ENCODE measurements at places on chromosomes 2 and 18.

DNA sequence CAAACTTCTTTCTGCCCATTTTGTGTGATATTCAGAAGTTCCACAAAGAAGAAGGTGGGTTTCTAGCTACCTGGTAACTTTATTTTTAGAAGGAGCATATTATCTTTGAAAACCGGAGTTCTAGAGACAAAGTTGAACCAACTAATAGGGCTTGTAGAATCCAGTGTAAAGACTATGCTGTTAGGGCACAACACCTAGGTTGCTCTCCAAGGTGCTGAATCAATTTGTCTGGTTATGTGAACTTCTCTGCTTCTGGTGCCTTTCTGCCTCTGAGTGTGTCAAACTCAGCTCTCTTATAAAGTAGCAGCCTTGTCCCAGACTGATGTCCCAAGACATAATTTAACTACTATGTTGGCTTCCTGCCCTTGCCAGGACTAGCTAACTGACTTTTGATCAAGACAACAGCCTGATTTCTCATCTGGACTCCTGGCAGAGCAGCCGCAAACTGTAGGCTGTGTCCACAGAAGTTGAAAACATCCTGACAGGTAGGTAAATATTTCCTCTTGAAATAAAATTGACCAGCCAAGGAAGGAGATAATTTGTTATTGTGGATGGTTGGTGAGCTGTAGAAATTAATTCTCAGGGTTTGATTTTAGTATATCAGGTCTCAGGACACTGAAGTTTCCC lies 119.4 kb downstream of the CYRIA start:
- no peak for DNase-seq

- DNase-seq, result no peak
These were observed 96.3 kb upstream of the RASGRP3 start for GRCh38 chr2:33380001-33380609.

- DNase-seq, result no peak
These were observed 268.9 kb downstream of the SP3 start for GRCh38 chr2:173696274-173696673.

DNA sequence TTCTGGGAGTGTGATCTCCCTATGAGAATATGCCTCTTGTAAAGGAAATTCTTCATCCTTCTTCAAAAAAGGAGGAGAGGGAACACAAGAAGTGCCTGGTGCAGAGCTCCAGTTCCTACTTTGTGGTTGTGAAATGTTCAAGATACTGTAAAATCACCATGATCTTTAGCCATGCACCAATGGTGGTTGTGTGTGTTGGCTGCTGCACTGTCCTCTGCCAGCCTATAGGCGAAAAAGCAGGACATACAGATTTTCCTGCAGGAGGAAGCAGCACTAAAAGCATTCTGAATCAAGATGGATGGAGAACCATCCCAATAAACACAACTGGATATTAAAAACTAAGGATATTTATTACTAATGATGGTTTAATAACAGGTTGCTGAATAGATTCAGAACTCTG lies 6.2 kb upstream of the KLHL14 start:
- no peak for DNase-seq

DNA sequence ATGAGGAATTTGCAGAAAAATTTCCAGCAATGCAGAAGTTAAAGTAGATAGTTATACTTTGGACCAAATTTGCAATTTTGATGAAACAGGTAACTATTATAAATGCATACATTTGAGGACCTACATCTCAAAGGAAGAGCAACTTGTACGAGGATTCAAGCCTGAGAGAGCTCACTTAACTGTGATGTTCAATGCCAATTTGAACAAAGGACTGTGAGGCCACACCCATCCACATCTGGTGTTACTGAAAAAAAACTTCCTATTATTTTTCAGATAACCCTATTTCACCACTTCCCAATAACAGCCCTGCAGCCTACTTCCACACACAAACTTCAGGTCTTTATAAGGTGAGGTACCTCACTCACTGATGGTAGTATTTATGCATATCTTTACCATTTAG lies 203.5 kb upstream of the NABP1 start:
- no peak for DNase-seq

- no peak for DNase-seq
These were observed 167.8 kb upstream of the FOSL2 start for GRCh38 chr2:28224648-28225472.

DNA sequence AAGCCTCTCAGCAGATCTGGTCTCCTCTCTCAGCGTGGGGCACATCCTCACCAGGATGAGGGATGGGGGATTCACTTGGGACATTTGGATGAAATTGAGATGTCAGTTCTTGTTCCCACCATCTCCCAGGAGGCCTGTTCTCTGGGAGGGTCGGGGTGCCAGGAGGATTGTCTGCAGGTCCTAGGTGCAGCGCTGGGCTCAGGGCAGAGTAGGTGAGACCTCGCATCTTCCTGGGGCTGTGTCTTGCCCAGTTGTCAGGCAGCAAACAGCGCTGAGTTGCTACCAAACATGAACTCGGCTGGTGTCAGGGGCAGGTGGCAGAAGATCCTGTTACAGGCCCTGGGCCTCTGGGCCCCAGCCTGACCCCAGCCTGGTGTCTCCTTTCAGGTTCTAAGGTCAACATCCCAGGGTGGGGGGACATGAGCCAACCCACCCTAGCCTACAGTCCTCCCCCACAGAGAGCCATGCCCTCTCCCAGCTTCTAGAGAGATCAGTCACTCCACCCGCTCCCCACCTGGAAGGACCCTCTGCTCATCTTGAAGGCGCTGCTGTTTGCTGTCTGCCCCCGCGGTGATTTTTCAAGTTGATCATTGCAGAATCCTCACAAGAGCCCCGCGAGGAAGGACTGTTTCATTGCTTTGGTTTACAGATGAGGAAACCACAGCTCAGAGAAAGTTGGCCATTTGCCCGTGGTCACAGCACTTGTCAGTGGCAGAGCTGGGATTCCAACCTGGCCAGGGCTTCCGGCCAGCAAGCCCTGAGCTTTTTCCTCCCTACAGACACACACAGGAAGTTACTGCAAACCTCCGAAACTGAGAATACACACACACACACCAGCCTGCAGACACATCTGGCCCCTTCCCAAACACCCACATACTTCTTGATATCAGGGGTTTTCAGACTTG lies 83.9 kb downstream of the STPG4 start:
- peak; percentile 24 for DNase-seq
